ENCODE measurements at places on chromosomes 11 and 22.

DNA sequence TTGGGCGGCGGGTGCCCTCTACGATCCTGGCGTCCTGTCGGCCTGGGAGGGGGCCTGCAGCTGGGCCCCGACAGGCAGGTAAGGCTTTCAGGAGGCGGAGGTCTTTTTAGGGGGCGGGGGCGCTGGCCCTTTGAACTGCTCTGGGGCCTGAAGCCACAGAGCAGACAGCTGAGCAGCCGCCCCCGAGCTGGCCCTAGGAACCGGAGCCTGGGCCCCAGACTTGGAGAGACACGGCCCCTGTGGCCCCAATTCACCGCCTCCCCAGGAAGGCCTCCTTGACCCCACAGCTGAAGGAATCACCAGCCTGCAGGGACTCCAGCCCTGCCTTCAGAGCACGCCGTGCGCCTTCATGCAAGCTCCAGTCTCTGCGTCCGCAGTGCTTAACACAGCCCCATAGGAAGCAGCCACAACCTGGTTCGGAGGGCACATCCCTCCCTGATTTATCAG is 618 bp upstream of the CERK start:
- DNase-seq: no peak

DNA sequence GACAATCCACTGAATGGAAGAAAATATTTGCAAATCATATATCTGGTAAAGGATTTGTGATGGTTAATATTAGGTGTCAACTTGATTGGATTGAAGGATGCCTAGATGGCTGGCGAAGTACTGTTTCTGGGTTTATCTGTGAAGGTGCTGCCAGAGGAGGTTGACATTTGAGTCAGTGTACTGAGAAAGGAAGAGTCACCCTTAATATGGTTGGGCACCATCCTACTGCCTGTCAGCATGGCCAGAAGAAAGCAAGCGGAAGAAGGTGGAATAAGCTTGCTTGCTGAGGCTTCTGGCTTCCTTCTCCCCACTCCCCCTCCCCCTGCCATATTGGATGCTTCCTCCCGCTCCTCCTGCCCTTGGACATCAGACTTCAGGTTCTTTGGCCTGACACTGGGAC is 101.9 kb downstream of the GAB2 start:
- no peak for DNase-seq

DNA sequence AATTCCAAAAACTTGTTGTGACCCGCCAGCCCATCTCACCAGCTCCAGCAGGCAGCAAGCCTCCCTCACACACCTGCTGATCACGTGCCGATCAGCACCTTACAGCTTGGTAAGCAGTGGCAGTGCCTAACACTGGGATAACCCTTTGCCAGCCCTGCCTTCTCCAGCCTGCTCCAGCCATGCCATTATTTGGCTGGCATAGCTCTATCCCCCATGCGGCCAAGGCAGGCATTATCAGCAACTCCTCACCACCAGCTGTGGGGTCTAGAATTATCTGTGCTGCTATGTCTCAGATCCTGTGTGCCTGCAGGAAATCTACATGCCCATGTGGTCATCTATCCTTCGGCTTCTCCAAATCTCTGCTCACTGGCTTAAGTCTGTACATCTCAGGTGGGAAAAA is 215.0 kb downstream of the ST3GAL4 start:
- DNase-seq: no peak

DNA sequence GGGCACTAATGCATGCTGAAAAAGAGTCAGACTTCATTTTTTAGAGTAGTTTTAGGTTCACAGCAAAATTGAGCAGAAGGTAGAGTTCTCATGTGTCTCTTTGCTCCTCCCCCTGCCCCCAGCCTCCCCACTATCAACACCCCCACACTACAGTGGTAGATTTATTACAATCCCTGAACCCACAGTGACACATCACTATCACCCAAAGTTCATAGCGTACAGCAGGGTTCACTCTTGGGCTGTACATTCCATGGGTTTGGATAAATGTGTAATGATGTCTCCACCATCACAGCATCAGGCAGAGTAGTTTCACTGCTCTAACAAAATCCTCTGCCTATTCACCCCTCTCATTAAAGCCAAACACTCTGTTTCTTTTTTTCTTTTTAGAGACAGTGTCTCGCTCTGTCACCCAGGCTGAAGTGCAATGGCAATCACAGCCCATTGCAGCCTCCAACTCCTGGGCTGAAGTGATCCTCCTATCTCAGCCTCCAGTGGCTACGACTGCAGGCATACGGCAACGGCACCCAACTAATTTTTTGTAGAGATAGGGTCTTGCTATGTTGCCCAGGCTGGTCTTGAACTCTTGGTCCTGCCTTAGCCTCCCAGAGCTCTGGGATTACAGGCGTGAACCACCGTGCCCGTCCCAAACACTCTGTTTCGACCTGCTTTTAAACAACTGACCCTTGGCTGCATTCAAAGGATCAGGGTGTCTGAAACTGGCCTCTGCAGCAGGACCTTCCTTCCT is 4.1 kb downstream of the BEST1 start:
- no peak for DNase-seq

DNA sequence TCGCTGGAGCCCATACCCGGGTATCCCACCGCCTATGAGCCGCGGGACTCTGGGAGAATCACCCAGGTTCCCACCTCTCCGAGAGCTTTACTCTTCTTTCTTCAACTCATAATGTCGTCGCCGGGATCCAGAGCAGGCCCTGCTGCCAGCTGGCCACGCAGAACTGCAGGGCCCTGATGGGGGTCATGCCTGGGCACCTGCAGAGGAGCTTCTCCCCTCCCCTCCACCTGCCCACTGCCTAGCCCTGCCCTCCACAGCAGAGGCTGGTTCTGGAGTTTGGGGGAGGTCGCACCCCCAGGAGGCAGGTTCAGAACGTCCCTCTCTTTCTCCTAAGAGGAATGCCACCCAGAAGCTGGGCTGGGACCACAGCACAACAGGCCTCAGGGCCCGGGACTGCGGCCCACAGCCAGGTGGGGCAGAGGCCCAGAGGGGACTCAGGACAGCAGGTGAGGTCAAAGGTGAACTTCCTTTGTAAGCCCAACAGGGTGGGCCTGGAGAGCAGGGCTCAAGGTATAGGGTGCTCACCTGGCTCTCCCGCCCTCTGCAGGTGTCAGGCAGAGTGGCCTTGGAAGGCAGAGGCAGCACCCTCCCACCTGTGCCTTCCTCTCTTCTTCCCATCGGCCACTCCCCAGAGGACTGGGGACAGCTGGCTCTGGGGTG is 1.9 kb downstream of the SLC25A45 start:
- no peak for DNase-seq

GRCh38 chr11:36628765-36629244 is 30.8 kb upstream of the RAG2 start:
- no peak for DNase-seq

DNA sequence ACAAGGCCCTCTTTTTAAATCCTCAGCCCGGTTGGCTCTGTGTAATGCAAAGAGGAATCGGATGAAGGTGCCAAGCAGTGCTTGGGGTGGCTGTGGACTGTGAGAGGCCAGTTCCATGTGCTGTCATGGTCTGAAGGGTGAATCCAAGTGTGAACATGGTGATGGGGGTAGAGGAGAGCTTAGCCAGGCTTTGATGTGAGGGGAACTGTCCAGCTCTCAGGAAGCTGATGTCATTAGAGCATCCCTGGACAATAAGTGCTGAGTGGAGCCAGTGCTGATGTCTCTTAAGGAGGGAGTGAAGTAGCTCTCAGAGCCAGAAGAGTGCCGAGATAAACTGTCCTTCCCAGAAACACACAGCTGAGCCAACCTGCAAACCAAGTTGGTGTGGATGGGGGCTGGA is 53.6 kb downstream of the NAV2 start:
- DNase-seq: no peak

DNA sequence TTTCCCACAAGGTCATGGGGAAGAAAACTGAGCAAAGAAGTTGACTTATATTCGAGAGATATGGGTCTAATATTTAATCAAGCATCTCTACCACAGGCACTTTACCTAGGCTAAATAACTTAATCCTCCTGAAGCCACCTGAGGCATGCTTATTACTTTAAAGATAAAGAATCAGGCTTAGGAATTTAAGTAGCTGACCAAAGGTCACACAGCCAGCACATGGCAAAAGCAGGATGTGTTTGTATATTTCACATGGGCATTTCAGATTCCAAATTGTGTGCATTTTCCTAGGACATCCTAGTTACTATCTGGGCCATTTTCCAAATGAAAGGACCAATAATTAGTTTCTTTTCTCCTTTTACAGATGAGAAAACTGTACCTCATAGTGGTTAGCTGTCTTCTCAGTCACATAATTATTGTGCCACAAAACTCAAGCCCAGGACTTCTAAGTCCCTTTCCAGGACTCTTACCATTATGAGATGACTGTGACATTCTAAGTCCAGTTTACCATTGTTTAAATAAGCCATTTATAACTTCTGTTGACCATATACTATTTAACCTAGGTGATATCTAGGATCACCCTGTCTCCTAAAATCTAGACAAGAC is 112.1 kb upstream of the ZC3H12C start:
- DNase-seq: no peak

DNA sequence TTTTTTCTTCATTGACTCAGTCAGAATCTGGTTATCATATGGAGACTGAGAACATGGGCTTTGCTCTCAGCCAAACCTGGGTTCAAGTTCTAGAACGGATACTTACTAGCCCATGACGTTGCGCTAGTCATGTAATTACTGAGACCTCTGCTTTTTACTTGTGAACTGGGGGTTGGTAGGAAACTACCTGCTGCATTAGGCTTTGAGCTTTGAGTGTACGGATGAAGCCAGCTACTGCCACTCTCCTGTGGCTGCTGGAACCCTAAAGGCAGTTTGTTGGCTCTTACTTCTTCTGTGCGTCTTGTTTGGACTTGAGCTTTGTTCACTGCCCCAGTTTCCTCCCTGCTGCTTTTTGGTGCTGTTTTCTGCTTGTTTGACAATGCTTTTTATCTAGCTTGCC is 18.1 kb downstream of the PPP6R2 start:
- no peak for DNase-seq

GRCh38 chr11:26992031-26992541 is 1.8 kb upstream of the FIBIN start:
- no peak for DNase-seq

- DNase-seq: no peak
Measured at GRCh38 chr22:47049078-47049624, 286.7 kb downstream of the TBC1D22A start.

DNA sequence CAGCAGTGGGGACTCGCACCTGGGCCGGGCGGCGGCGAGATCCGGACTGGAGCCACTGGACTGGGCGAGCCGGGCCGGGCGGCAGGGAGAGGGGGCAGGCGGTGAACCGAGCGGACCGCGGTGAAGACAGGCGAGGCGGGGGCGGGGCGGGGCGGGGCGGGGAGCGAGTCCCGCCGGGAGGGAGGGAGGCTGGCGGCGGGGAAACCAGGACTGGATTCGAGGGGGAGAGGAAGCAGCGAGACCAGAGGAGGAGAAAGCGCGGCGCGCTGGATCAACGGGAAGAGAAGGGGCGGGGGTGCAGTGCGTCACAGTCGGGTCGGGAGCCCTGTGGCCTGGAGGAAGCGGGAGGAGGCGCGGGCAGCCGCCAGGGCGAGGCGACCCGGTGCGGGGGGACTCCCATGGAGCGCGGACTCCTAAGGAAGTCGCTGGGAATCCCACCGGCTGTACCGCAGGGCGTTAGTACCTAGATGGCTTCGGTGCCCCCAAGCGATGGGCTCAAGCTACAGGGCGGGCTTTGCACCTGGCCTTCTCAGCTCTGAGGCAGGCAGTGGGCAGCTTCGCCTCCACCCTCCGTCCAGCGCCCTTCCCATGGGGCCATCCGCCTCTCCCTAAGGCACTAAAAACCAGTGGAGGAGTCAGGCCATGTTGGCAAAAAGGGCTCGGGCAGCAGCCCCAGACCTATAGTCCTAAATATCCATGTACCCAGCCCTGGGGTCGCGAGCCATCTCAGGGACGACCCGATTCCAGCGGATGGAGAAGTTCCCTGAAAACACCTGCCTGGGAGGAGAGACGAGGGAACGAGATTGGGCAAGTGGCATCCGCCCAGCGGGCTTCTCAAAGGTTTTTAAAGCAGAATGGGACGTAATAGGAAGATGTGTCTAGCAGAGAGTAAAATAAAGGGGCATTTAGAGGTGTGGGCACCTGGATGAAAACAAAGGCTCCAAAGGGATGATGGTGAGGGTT is at the start of gene TMEM121B:
TSS of gene TMEM121B (minus strand) at position 128 of the 963 bp plus-strand sequence. CDS start 233 bp downstream, outside the sequence.
- DNase-seq: peak; percentile 56

DNA sequence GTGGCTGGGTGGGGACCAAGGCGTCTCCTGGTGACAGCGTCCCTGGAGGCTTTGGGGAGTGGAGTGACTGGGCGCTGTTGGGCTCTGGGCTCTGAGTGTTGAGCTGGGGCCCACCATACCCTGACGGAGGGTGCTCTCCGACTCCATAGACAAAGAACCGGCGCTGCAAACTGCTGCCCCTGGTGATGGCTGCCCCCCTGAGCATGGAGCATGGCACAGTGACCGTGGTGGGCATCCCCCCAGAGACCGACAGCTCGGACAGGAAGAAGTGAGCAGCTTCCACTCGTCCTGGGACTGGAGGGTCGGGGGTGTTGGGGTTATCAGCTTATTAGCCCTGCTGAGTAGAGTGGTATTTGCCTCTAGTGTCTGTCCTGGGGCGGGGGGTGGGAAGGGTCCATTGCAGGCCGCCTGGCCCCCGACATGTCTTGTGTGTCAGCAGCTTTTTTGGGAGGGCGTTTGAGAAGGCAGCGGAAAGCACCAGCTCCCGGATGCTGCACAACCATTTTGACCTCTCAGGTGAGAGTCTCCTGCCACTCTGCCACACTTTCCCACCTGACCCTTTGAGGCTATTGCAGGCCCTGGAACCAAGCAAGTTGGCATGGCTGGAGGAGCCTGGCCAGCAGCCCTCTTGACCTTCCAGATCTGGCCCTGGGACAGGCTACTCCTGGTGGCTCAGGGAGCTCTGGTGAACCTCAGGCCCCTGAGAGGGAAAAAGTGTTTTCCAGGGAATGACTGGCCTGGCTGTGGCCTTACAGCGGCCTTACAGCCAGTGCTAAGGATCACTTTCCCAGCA is 7.6 kb downstream of the CLDN5 start:
- DNase-seq: no peak

GRCh38 chr11:19955660-19956059 is 204.6 kb downstream of the DBX1 start:
- DNase-seq: no peak

DNA sequence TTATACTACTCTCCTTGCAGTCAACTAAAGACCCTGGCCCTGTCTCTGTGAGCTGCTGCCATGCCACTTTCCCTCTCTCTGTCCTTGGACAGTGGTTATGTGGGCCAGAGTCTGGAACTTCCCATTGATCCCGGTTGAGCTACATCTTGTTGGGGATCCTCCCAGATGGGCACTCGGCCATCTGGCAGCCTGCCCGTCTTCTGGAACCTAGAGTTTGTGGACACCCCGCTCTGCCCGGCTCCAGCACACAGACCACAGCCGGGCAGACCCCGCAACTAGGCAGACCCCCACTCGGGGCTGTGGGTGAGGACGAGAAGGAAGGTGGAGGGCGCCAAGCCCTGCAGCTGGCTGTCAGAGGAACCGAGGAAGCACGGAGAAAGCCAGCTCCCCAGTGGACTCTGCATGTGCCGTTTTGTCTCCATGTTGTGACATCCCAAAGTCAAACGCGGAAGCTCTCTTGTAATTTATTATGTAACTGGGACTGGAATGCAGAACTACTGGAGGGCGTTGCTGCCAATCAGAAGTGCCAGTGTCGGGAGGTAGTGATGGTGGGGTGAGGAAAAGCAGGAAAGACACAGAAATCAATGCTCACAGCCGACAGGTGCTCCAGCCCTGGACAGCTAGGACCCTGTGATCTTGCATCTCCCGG is 207.7 kb downstream of the CEP164 start:
- peak; percentile 2 for DNase-seq

GRCh38 chr22:26398741-26399153 is 30.3 kb upstream of the ASPHD2 start:
- DNase-seq: peak; percentile 71

GRCh38 chr11:75082601-75083216 is 14.0 kb downstream of the OR2AT4 start:
- no peak for DNase-seq

- DNase-seq: no peak
Measured at GRCh38 chr11:62567018-62567633, 6.6 kb downstream of the EEF1G start.

GRCh38 chr11:33875621-33876294 is 16.1 kb downstream of the LMO2 start:
- DNase-seq: no peak
